ENCODE measurements at places on chromosomes 1 and 21. TPM values are rescaled to one million over a fixed set of nuclear protein-coding genes. Genes with fewer than 3 reads are reported as not detected.

DNA sequence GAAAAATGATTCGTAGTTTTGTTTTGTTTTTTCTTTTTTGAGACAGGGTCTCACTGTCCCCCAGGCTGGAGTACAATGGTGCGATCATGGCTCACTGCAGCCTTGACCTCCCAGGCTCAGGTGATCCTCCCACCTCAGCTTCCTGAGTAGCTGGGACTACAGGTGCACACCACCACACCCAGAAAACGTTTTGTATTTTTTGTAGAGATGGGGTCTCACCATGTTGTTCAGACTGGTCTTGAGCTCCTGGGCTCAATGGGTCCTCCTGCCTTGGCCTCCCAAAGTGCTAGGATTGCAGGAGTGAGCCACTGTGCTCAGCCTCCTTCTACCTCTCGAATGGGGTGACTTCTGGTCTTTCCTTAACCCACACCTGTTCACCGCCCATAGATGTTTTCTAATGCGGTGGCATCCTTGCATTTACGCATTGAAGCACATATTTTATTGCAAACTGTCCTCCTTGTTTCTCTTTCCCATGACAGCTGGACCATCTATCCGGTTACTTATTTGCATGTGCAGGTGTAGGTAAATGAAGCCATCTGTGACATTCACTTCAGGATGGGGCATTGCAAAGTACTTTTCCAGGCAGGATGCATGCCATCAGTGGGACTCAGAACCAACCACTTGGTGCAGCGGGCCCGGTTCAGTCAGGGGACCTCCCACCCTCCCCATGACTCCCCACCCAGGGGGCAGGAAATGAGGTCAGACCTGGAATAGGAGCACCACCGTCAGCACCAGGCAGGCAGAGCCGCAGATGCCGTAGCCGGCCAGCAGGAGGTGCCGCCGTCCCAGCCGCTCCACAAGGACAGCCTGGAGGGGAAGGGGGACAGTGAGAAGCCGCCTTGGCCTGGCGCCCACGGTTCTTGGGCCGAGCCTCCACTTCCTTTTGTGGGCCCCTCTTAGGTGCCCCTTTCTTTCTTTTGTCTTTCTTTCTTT lies 16.5 kb downstream of the SLC2A7 start:
- peak; percentile 55 for DNase-seq

DNA sequence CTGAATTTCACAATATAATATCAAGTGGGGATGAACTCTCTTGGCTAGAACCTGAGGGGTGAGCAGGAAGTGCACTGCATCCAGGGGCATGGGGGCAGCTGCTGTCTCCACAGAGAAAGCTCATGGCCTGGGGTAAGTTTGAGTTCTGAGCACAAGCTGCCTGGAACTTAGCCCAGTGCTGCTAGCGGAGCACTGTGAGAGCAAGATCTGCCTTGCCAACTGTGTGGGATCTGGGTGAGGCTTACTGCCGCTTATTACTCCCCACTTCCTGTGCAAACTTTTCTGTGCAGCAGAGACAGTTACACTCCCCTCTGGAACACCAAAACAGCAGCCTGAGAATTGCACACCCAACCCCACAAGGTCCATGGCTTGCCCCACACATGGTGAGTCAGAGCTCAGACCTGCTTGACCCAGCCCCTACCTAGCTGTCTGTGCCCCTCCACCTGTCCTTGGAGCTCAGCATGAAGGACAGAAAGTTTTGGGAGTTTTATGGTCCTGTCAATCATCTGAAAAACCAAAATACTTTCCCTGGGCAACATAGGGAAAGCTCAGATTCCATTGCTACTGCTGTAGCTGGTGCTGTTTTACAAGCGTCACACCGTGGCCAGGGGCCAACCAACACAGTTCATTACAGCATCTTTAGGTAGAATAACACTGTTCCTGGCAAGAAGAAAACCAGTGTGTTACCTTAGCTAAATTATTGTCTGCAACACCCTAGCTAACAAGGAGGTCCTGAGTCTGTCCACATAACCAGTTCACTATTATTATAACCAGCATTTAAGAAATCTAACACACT lies 762.1 kb upstream of the NEGR1 start:
- no peak for DNase-seq

Gene ANXA9
- total RNA-seq: not detected

Gene TRIM17
- total RNA-seq: 4.3 TPM

Gene PLA2G2C
- total RNA-seq: not detected

DNA sequence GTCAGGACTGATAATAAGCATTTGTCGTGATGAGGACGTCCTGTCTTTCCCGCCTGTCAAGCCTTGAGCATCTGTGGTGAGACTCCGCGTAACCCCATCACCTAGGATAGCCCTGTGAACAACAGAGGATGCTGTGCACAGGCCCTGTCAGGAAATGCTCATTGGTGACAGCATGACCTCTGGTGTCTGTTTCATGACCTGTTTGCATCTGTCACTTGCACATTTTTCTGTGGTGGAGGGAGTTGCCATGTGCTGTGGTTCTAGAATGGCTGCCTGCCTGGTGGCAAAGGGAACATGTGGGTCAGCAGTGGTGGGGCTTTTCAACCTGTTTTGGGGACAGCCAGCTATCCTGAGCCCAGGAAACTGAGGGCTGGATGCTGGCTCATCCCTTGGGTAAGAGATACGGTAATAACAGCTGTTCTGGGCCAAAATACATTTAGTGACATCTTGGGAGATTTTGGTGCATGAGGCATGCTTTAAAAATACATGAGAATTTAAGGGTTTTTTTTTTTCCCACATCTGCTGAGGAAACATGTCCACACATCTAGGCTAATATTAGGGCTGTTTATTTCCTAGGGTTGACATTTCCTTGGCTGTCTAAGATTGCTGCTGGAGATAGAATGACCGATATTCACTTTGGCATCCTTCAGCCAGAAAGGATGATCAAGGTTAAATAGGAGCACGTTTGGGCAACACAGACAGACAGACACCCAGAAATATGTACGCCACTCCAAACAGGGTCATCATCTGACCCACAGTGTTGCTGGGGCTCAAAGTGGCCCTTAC lies 52.9 kb downstream of the KCNC4 start:
- DNase-seq: no peak
